ENCODE measurements at places on chromosomes 11 and 22. TPM values are rescaled to one million over a fixed set of nuclear protein-coding genes. Genes with fewer than 3 reads are reported as not detected.

GRCh38 chr11:44561275-44561805, 4.1 kb upstream of the CD82 start:
- no peak for DNase-seq

Gene RGL4
- total RNA-seq: not detected

Gene WBP2NL
- total RNA-seq: 1.2 TPM

Gene LDHAL6A
- not detected for total RNA-seq

DNA sequence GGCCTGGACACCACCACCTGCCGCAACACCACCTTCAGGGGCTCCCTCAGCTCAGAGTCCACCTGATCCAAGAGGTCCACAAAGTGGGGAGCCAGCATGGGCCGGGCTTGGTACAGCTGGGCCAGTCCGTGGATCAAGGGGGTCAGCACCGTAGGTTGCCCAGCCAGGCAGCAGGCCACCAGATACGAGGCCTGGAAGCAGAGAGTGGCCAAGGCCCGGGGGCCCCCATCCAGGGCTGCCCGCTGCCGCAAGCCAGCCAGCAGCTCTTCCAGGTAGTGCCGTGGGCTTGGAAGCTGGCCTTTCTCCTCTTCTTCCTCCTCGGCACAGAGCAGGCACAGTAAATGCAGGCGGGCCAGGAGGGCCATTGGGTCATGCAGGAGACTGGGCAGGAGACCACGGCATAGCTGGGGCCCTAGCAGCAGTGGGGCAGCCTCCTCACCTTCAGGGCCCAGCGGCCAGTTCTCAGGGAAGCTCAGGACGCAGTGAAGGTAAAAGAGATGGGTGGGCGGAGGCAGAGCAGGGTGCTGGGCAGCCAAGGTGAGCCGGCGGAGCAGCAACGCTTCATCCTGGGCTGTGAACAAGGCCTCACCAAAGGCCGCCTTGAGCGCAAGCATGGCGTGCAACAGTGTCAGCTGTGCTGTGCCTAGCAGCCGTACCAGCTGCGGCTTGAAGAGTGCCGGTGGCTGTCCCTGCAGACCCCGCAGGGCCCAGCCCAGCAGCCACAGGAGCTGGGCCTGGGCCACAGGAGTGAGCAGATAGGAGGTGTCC, 1.7 kb downstream of the AP5B1 start:
- no peak for DNase-seq

GRCh38 chr11:69358398-69359020, 64.6 kb downstream of the MYEOV start:
- DNase-seq: no peak

GRCh38 chr11:124799348-124800225, 619 bp downstream of the MSANTD2 start:
- DNase-seq: no peak

DNA sequence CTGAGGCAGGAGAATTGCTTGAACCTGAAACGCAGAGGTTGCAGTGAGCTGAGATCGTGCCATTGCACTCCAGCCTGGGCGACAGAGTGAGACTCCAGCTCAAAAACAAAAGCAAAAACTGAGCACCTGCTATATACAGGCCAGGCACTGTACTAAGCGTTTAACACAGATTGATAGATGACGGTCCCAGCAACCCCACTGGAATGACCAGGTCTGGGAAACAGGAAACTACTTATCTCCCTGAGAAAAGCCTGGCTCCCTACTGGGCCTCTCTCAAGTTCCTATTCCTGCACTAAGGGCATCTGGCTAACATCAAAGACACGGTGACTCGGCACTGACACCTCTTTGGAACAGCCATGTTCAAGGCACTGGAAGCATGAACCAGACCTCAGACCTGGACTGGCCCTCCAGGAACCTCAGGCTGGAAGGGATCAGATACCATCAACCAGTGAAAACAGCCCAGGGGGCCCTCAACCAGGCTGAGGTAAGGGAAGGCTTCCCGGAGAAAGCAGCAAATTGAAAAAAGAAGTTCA, 16.6 kb downstream of the ARAP1 start:
- DNase-seq: no peak

- no peak for DNase-seq
Observed at GRCh38 chr11:70066628-70067027, 11.5 kb upstream of the ANO1 start.

Gene SOX10
- not detected for total RNA-seq

- no peak for DNase-seq
Observed at GRCh38 chr22:48919187-48919590, 908.5 kb downstream of the BRD1 start.

DNA sequence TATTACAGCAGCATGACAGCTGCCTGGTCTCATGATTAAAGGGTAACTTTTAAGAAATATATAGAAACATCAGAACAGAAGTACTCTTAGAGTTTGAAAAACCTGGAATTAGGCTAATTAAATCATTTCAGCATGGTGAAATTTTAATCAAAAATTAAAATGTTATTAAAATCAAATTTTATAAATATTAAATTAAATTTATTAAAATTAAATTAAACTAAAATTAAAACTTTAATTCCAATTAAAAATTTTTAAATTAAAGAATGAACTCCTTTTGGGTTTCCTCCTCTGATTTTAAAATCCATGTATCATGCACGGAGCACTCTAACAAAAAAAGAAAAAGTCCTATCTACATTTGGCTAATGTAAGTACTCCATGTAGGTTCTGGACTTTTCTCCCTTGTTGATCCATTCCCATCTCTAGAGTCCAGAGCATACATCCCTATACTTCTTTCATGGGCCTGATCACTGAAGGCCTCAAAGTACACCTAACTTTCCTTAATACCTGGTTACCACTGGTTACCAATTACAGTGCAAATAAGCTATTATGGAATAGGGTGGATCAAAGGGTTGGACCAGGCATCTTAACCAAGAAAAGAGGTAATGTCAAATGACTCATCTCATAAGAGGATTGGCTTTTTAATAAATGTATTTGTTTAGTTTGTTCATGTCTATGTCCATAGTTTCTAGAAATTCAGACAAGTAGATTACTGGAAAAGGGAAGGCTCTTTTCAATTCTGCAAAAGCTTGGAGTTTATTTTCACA, 48.4 kb upstream of the MUC15 start:
- DNase-seq: no peak

DNA sequence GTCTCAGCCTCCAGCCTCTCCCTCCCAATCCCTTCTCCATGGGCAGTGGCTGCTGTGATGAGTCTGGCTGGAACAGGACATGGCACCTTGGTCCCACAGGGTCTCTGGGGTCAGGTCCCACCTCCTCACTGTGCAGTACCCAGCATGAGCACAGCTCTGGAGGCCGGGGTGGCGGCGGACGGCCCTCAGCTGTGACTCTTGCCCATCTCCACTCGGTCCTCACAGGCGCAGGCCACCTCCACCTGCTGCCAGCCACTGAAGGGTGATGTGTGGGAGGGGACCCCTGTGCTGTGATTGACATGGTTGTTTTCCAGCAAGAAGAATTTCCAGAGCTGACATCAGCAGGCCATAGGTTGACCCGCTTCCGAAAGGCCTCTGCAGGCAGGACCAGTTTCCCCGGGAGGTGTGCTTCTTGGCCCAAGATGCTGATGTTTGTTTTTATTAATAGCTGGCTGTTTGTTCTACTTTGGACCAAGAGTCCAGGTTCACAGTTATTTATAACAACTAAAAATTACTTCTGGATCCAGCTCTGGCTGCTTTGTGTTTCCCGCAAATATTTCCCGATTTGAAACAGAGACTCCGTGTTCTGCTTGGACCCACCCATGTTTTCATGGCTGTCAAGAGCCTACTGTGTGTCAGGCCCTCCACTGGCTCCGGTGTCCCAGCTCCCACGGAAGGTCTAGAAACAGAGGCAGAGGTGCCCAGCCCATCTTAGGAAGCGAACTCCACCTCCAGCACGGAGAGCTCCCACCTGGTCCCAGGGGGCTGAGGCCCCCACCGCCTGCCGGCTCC, 45.7 kb downstream of the SCUBE1 start:
- no peak for DNase-seq

DNA sequence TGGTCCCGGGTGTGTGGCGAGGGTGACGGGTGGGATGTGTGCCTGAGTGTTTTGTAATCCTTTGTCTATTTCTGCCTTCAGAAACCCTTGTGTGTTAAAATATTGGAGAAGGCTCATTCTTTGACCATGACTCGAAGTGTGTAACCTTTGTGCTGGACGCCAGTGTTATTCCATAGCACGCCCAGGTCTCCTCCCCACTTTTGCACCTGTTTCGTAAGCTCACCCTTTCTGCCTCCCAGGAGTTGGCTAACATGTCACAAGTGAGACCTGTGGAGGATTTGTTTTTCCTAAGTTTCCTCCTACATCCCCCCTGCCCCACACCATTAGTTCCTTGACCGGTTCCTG, 382 bp downstream of the C11orf54 start:
- no peak for DNase-seq

Gene MYBPC3
- total RNA-seq: not detected

- DNase-seq: no peak
Observed at GRCh38 chr22:38028344-38029130, 28.7 kb upstream of the PICK1 start.

Gene DRD4
- total RNA-seq: 0.23 TPM

DNA sequence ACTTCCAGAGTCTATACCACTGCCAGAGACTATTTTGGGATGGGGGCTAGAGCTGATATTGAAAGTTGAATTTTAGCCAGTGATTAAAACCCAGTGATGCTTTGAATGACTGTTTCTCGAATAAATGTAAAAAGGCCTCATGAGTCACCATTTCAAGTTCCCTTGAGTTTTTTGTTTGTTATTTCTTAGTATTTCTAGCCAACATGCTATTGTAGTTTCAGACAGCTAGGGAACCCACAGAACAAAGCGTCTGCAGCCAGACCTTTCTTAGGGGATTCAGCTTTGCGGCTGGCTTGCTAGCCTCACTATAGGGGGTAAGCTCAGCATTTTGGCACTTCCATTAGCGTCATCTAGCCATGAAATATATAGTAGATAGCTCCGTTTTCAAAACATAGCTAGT, 66.5 kb downstream of the DBX1 start:
- no peak for DNase-seq

Gene CD248
- not detected for total RNA-seq

Gene KDM4D
- total RNA-seq: 0.57 TPM

GRCh38 chr22:37277384-37277783, 4.9 kb upstream of the CYTH4 start:
- DNase-seq: no peak

- no peak for DNase-seq
Observed at GRCh38 chr11:116955949-116956348, 118.5 kb upstream of the APOA1 start.

DNA sequence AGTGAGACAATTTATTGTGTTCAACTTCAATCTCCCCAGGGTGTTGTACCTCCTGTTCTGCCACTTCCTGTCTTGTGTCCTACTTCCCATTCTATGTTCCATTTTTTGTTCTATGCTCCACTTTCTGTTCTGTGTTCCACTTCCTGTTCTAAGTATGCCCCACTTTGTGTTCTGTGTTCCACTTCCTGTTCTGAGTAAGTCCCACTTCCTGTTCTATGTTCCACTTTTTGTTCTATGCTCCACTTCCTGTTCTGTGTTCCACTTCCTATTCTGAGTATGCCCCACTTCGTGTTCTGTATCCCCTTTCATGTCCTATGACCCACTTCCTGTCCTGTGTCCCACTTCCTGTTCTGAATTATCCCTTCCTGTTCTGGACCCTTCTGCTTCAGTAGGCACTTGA, 732.7 kb downstream of the TBC1D22A start:
- no peak for DNase-seq

DNA sequence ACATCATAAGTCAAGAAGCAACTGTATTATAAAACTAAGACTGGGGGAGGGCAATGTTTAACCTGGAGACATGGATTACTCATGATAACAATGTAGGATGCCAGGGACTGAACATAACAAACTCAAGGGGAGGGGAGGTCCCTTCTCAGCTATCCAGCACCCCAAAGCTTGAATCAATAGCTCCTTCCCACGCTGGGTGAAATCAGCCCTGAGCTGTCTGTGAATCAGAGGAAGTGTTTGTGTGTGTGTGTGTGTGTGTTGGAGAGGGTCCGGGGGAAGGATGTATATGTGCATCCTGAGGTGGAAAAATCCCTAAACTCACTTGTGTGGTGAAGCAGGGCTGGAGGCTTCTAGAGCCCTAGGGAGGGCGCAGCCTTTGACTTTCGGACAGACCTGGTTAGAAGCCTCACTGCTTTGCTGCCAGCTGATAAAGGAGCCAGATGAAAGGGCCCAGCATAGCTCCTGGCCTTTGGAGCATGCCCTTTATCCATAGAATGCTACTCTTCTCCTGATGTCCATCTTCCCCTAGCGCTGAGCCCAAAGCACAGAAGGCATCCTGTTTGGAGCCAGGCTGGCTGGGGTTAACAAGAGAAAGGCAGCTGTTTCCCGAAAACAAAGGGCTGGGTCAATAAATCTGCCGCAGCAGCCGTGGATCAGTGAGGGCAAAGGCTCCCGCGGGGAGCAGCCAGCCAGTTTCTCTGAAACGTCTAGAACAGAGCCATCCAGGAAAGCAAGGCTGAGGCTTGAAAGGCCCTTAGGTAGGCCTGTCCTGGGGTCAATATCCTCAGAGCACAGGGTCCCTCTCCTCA, 35.8 kb downstream of the TNKS1BP1 start:
- no peak for DNase-seq

DNA sequence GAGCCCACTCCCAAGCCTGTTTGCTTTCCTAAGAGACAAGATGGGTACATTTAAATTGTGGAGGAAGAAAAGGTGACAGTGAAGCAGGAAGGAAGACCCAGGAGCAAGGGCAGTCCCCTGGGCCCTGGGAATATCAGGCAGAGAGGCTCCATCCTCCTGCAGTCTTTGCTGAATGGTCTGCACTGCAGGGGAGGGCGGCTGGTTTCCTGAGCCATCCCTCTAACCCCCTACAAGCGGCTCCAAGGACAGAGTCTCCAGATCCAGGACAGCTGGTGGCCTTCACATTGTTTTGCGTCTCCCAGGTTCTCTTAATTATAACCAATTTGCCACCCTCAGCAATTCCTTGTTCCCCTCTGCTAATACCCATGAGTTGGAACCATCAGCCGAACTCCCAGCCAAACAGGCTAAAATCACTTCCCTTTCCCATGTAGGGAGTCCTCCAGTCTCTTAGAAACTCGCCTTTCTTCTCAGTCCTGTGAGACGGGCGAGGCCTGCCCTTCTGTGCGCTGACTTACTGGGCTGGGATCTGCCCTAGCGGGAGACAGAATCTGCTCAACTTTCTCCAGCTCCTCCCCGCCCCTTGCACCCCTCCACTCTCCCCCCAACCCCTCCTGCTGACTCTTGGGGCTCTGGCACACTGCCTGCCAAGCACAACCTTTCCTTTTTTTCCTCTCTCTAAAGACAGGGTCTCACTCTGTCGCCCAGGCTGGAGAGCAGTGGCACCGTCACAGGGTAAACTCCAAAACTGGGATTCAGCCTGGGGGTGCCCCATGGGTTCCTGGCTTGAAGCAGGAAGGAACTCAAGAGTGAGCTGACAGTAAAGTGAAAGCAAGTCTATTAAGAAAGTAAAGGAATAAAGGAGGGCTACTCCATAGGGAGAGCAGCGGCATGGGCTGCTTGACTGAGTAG, 53.4 kb upstream of the EMID1 start:
- no peak for DNase-seq

- no peak for DNase-seq
Observed at GRCh38 chr22:49922484-49922883, 4.0 kb downstream of the CRELD2 start.

Gene PHOX2A
- total RNA-seq: not detected

GRCh38 chr11:57512646-57513451, 2.7 kb downstream of the SLC43A1 start:
- no peak for DNase-seq

Measured in NCI-H460 (cell line).